Stimulated activated CD4-positive, alpha-beta T cell treated with anti-CD3 and anti-CD28 coated beads, Interleukin-2, amount 100 ng/mL, for 48 hours (primary cell): ENCODE measurements at places on chromosomes 7 and 10.
A peak's percentile ranks its signal among the peaks of the same experiment; 100 is the strongest.

DNA sequence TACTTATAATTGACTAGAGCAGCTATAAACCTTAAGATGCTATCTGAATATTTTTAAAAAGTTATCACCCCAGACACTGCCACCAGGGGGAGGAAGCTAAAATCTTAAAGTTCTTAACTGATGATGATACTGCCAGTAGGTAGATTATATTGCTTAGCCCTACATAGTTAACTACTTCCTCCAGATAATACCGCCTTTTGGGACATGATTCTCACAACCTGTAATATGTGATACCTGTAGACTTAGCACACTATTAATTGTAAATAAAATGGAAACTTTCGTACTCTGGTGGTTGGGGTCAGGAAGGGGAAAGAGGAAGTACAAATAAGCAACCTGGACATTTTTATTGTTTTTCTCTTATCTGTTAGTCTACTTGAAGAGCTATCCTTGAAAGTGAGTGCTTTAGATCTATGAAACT lies 268.9 kb downstream of the ADK start:
- DNase-seq: peak; percentile 29

GRCh38 chr10:1394155-1394912 lies 338.1 kb downstream of the WDR37 start:
- DNase-seq: no peak

DNA sequence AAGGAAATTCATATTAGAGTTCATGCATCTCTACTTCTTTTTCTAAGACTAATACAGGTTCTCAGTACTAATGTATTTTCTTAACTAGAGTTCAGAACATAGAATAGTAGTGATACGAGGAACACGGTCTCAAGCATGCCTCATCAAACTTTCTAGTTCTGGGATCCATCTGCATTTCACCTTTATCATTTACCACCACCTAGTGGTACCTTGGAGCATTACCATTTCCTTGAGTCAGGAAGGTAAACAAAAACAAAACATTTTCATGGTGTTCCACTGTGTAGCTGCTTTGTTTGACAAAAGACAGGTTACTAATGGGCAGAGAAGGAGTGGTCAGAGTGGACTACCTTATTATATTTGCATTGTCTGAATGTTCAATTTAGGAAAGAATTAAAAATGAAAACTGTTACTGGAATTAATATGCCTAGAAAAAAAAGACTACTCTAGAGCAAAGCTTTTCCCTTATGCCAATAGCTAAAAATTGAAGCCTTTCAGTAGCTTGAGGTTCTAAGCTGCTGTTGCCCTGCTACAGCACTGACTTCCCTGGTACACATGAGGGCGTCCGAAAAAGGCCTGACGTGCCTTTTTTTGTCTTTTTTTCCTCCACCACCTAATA lies 44.5 kb downstream of the STARD3NL start:
- peak; percentile 18 for DNase-seq

DNA sequence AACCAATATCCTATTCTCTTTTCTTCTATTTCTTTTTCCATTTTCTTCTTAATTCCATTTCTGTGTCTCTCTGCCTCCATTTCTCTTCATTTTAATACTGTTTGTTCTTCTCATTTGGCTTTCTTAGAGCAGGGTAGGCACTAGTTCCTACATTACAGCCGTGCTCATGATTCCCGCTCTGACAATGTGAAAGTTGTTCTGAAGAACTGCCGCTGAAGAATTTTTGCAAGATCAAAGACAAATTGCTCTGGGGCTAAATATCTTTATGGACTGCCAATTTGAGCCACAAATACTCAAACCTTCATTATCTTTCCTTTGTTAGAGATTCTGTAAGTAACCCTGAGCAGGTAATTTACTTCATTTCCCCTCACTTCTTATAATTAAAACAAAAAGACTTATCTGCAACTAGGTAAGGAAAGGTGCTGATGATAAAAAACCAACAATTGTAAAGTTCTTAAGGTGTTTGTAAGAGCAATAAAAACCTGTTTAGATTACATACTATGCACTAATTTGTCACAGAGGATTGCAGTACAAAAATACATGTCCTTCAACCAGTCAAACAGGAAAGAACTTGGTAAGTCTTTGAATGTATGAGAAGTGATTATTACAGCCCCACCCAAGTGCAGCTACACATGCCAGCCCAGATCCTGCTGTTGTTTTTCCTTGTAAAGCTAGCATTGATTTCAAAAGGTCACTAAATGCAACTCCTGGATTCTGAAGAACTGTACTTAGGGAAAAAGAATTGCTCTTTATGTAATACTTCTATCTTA lies 127.5 kb downstream of the COL28A1 start:
- DNase-seq: no peak

DNA sequence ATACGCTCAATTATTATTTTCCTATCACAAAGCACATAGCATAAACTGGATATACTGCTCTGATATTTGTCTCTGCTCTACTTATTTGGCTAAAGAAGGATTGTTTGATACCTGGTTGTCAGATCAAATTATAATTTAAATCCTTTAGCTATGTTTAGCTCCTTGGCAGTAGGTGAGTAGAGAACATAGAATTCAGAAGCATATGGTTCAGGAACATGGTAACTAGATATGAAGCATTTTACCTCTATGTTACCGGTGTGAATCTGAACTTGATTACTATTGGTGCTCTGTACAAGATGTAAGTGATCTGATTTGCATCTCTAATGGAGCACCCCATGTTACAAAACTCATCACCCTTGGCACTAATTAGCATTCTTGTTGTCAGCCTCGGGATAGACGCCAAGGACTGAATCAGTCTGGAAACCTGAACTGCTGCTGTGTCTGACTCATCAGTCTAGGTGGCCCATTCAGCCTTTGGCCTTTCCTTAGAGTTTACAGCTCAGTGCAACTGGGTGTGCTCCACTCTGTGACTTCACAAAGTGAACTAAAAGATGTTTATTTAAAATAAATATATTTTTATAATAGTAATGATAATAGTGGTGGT lies 12.3 kb upstream of the MYPN start:
- no peak for DNase-seq

- DNase-seq: no peak
Measured at GRCh38 chr10:113058523-113059370, 108.7 kb downstream of the TCF7L2 start.

DNA sequence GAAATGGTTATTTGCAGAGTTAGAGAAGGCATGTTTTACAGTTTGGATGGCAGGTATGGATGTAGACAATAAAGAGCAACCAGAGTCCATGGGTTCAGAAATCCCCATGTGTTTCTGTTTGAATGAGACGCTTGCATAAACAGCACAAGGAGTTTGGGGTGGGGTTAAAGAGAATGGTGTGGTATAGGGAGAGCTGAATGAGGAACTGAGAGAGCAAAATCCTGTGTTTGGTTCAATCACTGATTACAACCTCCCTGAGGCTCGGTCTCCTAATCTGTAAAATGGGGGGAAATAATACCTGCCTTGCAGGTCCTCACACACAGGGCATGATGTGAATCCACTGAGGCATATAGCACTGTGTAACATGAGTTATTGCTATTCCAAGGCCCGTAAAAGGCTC lies 23.7 kb downstream of the CAV1 start:
- no peak for DNase-seq

DNA sequence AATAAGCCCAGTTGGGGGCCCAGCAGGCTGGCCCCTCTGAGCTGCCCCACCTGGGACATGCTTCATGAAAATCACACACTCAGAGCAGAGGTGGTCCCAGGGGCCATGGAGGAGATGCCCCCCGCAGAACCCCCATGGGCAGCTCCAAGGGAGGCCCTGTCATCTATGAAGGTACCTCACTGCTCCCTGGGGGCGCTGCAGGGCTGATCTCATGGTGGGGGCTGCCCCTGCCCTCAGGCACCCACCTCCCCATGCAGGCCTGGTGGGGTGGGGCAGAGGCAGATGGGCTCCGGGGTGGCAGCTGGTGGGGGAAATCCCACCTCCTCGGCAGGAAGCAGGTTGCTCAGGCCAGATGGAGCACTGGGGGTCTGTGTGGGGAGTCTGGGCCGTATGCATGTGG lies 60.5 kb downstream of the YKT6 start:
- DNase-seq: no peak

GRCh38 chr10:61897671-61898434 lies 3.6 kb upstream of the ARID5B start:
- no peak for DNase-seq

GRCh38 chr10:124220971-124221355 lies 127.6 kb upstream of the CHST15 start:
- no peak for DNase-seq

- DNase-seq: no peak
Measured at GRCh38 chr10:31036209-31036608, 4.5 kb upstream of the ZNF438 start.

DNA sequence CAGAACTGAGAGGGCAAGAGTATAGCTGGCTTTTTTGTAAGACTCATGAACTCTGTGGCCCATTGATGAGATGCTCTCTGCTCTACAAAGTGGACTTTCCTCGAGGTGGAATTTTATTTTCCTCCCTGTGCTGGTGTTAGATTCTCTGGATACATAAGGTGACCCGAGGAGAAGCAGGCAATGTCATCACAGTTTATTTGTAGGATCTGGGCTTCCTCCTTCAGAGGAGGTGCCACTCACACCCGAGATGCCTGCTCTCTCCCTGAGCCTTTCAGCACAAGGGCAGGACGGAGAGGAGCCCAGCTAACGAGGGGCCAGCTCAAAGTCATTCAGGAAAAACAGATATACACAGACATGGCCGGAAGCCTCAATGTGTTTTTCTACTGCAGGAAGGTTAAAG lies 103.0 kb downstream of the KIAA1217 start:
- DNase-seq: no peak

DNA sequence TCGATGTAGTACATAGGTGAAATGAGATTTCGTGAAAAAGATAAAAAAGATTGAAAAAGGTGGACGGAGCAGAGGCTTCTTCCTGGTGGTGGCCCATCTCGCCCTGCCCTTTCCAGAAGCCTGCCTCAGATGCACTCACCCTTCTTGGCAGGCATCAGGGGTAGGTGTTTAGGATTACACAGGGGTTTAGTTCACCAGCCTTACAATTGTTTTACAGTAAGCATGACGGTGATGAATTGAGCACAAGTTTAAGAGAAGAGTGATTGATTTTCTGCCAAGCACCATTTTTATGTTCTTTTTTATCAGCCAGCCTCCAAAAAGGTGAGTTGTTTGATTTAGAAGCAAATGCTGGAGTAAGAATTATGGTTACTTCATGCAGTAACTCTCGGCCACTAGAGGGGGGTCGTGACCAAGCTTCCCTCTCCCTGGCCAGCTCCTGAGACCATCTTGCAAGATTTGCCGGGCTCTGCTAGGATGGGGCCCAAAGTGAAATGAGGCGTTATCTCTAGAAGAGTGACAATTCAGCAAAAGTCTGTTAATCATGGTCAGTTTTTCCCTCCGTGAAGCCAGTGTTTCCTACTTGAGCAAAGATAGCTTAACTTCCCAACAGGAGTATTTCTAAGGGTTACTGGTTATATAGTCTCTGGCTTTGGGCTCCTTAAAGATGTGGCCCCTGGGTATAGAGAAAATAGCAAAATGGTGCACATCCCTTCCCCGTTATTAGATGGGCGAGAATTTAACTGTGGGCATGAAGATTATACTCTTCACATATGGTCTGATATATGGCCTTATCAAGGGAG lies 228.8 kb downstream of the BMPER start:
- peak; percentile 1 for DNase-seq

GRCh38 chr10:101218351-101219138 lies 10.7 kb downstream of the LBX1 start:
- no peak for DNase-seq

DNA sequence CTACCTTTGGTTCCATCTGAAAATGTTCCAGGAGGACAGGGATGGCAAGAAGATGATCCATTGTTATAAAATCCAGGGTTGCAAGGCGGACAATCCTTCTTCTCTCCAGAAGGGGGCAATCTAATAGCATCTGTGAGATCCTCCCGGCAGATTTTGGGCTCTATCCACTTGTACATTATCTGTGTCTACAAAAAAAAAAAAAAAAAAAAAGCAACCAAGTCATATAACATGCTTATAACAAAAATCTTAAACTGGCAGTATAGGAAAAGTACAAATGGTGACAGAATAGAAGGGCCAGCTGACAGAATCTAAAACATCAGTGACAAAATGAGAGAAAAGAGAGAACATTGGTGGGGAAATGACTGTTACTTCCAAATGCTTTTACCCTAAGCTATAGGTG lies 132.7 kb downstream of the ELAPOR2 start:
- DNase-seq: peak; percentile 4

- DNase-seq: no peak
Measured at GRCh38 chr7:1668396-1669063, 1.5 kb upstream of the ELFN1 start.

- DNase-seq: no peak
Measured at GRCh38 chr10:48330269-48330668, 23.8 kb downstream of the MAPK8 start.

DNA sequence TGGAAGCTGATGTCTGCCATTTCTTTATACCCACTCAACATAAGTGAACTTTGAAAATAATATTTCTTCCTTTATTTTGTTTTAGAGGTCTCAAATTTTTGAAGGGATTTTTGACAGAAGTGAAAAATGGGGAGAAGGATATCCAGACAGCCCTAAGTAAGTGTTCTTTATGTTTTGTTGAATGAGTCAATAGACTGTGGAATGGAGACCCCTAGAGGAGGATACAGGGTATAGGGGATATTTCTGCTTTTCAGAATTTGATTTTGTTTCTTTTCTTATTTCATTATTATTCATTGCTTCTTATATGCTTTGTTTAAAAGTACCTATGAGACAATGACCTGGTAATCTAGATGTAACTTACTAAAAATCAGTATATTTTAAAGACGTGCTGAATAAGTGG lies 34.4 kb downstream of the PLEKHA8 start:
- DNase-seq: no peak

DNA sequence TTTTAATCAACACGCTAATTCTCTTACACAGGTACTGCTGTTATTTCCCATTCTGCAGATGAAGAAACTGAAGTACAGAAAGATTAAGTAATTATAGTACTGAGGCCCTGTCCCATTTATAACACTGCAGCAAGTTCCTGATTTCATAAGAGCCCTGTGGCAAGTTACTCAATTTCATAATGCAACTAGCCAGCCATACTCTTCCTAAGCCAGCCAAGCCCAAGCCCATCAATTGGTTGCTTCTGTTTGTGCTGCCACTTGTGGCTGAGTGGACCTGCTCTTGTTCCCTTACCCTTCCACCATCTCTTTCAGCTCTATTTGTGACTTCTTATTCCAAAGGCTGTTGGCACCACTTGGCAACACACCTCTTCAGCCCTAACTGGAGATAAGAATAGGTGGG lies 19.7 kb upstream of the PRPF18 start:
- DNase-seq: no peak

- DNase-seq: no peak
Measured at GRCh38 chr10:113572520-113573290, 19.9 kb downstream of the HABP2 start.

GRCh38 chr10:91378061-91378460 lies 32.1 kb upstream of the HECTD2 start:
- no peak for DNase-seq
